Bronchial smooth muscle cell (primary cell): ENCODE measurements at places on chromosomes 5 and 9. TPM values are rescaled to one million over a fixed set of nuclear protein-coding genes. Genes with fewer than 3 reads are reported as not detected.

The PCDHA1 gene
- total RNA-seq: under 0.01 TPM in 2 replicates

The PCDHB2 gene
- 1.3 and 8.4 TPM in 2 replicates for total RNA-seq

The SVEP1 gene
- total RNA-seq: 28.2 and 62.5 TPM in 2 replicates

The PWWP2A gene
- 7.9 and 10.7 TPM in 2 replicates for total RNA-seq

The ARHGEF39 gene
- total RNA-seq: under 0.01 and 0.32 TPM in 2 replicates

The TMEM232 gene
- total RNA-seq: 6.3 and 14.7 TPM in 2 replicates

The EQTN gene
- not detected in 2 replicates for total RNA-seq

The SLC22A4 gene
- 1.2 and 4.4 TPM in 2 replicates for total RNA-seq

The LMBRD2 gene
- total RNA-seq: 11.3 and 14.3 TPM in 2 replicates

The SRP19 gene
- total RNA-seq: 40.7 and 43.6 TPM in 2 replicates

The C5orf52 gene
- not detected in 2 replicates for total RNA-seq

The SIT1 gene
- 0.32 TPM in 1 of 2 replicates, not detected in the other for total RNA-seq

The SPATA24 gene
- 3.5 and 7.7 TPM in 2 replicates for total RNA-seq

The SPAAR gene
- total RNA-seq: under 0.01 and 0.17 TPM in 2 replicates

The GARNL3 gene
- total RNA-seq: 0.63 and 3.3 TPM in 2 replicates

The BRINP1 gene
- total RNA-seq: 0.09 TPM in 1 of 2 replicates, not detected in the other

The PSAT1 gene
- 9.0 and 32.4 TPM in 2 replicates for total RNA-seq

The PLPPR1 gene
- not detected in 2 replicates for total RNA-seq

The MAP3K1 gene
- total RNA-seq: 2.7 and 3.2 TPM in 2 replicates

The PCDHGA1 gene
- 1.3 and 1.9 TPM in 2 replicates for total RNA-seq

The GKAP1 gene
- total RNA-seq: 0.43 and 0.47 TPM in 2 replicates

The GARIN3 gene
- total RNA-seq: not detected in 2 replicates

The ZBTB26 gene
- 2.1 and 2.5 TPM in 2 replicates for total RNA-seq

The SLC1A1 gene
- 4.8 and 8.5 TPM in 2 replicates for total RNA-seq

The PCDHAC2 gene
- under 0.01 and 0.09 TPM in 2 replicates for total RNA-seq

The NMUR2 gene
- not detected in 2 replicates for total RNA-seq

The JAKMIP2 gene
- total RNA-seq: 0.94 and 1.3 TPM in 2 replicates

The TMEM174 gene
- not detected in 2 replicates for total RNA-seq

The FOXI1 gene
- total RNA-seq: not detected in 2 replicates

The NUTM2F gene
- not detected in 2 replicates for total RNA-seq

The HTR4 gene
- not detected in 2 replicates for total RNA-seq

The SCGB3A2 gene
- total RNA-seq: not detected in 2 replicates

The DNAJC25 gene
- 3.8 and 6.6 TPM in 2 replicates for total RNA-seq

The S1PR3 gene
- 14.2 and 16.7 TPM in 2 replicates for total RNA-seq

The WNT8A gene
- total RNA-seq: not detected in 2 replicates

The EGFLAM gene
- 0.16 and 0.26 TPM in 2 replicates for total RNA-seq

The HAPLN1 gene
- total RNA-seq: 0.77 and 1.1 TPM in 2 replicates

The PCDHB5 gene
- total RNA-seq: 0.32 and 3.3 TPM in 2 replicates

The TAF1L gene
- total RNA-seq: under 0.01 TPM in 2 replicates

The MEIKIN gene
- total RNA-seq: not detected in 2 replicates

The NTRK2 gene
- under 0.01 and 0.26 TPM in 2 replicates for total RNA-seq

The ARL14EPL gene
- 0.69 TPM in 1 of 2 replicates, not detected in the other for total RNA-seq

The HK3 gene
- 0.09 TPM in 1 of 2 replicates, not detected in the other for total RNA-seq

The ENTREP1 gene
- total RNA-seq: under 0.01 TPM in 1 of 2 replicates, not detected in the other

The PCDHGC4 gene
- total RNA-seq: 3.2 and 3.3 TPM in 2 replicates
